ENCODE measurements at places on chromosomes 16 and 17. TPM values are rescaled to one million over a fixed set of nuclear protein-coding genes. Genes with fewer than 3 reads are reported as not detected.

PYDC1 gene
- not detected for total RNA-seq

LLGL2 gene
- 17.8 TPM for total RNA-seq

ZNF598 gene
- total RNA-seq = 91.8 TPM

TBC1D28 gene
- total RNA-seq = not detected

SLFN12 gene
- total RNA-seq = 7.9 TPM

DPEP1 gene
- not detected for total RNA-seq

TMEM238L gene
- total RNA-seq = not detected

ACSM3 gene
- 6.8 TPM for total RNA-seq

CDT1 gene
- 106 TPM for total RNA-seq

GRCh38 chr17:6138761-6139446 lies 68.7 kb downstream of the WSCD1 start:
- H3K4me1 ChIP-seq = no peaks in the 10 kb centered on the region
- H3K4me3 ChIP-seq = no peak overlapping the region
- DNase-seq = no peak
- H3K27me3 ChIP-seq = no peaks in the 10 kb centered on the region

GRCh38 chr17:44689477-44690217 lies at the start of gene CCDC43:
Gene CCDC43, minus strand, starts transcription at chr17:44689776. Its CDS starts 23 bp downstream, at chr17:44689753.
- peak; percentile 94 for DNase-seq
- H3K36me3 ChIP-seq = peaks cover 4% of the 10 kb centered on the region
- H3K27me3 ChIP-seq = no peaks in the 10 kb centered on the region
- H3K4me1 ChIP-seq = peaks cover 16% of the 10 kb centered on the region

DNA sequence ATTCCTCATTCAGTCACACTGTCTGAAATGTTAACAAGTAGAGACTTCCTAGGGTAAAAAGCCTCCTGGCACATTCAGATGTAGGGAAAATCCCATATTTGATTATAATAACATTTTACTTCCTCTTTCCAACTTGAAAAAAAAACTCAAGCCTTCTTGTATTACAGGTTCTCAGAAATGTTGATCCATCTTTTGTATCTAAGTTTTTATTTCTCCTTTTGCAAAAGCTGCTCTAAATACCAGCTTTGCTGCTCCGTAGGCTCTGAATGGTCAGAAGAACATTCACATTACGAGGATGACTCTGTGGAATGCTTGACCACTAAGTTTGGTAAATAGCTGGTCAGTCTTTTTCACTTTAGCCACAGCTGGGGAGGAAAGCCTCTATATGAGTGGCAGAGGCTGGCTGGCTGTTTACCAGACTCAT lies 13.2 kb upstream of the HEATR6 start:
- H3K4me3 ChIP-seq = no peak overlapping the region
- no peaks in the 10 kb centered on the region for H3K27me3 ChIP-seq
- no peak for DNase-seq

- H3K4me3 ChIP-seq = no peak overlapping the region
- no peak overlapping the region for H3K27ac ChIP-seq
- DNase-seq = no peak
- peaks cover 9% of the 10 kb centered on the region for H3K4me1 ChIP-seq
Observed at GRCh38 chr16:2194166-2194834, 2.1 kb downstream of the CASKIN1 start.

DNA sequence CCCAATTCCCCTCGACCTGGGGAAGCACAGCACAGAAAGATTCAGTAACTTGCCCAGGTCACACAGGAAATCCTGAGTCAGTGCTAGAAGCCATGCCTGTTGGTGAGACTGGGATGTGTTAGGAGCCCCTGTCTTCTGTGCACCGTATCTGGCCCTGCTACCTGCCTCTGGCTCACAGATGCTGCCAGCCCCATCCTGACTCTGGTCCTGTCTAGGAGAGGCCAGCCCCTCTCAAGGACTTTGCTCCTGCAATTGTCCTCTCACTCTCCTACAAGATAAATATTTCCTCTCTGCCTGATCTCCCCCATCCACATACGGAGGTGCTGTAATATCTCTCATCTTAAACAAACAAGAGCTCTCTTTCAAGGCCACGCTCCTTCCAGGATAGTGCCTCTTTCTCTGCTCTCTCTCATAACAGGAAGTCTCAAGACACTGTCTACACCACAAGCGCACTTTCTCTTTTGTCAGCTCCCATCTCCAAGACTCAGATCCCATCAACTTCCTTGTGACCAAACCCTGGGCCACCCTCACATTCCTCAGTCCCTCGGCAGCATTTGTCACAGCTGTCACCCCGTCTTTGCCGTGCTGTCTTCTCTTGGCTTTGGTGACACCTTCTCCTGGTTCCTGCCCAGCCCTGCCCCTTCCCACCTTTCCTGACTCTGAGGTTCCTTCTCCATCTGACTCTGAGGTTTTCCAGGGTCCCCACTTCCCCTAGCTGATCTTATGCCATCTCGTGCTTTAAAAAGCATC lies 1.9 kb downstream of the SLC13A2 start:
- no peaks in the 10 kb centered on the region for H3K27me3 ChIP-seq
- H3K36me3 ChIP-seq = no peaks in the 10 kb centered on the region
- DNase-seq = no peak
- peaks cover 10% of the 10 kb centered on the region for H3K4me1 ChIP-seq
- H3K27ac ChIP-seq = no peak overlapping the region

DNA sequence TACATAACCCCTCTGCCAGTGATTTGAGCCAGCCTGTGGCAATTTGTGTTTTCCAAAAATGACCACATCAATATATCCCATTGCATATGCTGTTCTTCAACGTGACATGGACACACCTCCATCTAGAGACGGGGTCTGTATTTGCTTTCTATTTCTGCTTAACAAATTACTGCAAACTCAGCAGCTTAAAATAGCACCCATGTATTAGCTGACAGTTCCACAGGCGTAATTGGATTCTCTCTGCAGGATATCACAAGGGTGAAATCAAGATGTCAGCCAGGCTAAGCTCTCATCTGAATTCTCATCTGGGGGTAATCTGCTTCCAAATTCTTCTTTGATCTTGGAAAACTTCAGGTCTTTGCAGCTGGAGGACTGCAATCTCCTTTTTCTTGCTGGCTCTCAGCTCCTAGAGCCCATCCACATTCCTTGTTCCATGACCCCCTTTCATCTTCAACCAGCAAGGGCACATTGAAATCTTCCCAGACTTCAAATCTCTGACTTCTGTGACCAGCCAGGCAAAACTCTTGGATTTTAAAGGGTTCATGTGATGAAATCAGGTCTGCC lies 8.2 kb downstream of the KRT9 start:
- H3K4me1 ChIP-seq = peaks cover 3% of the 10 kb centered on the region
- H3K27me3 ChIP-seq = peaks cover 9% of the 10 kb centered on the region
- no peak overlapping the region for H3K27ac ChIP-seq
- H3K4me3 ChIP-seq = no peak overlapping the region
- DNase-seq = no peak

GRCh38 chr16:5678371-5678770 lies 580.8 kb upstream of the EEF2KMT start:
- DNase-seq = no peak
- no peaks in the 10 kb centered on the region for H3K36me3 ChIP-seq
- no peaks in the 10 kb centered on the region for H3K4me1 ChIP-seq

DNA sequence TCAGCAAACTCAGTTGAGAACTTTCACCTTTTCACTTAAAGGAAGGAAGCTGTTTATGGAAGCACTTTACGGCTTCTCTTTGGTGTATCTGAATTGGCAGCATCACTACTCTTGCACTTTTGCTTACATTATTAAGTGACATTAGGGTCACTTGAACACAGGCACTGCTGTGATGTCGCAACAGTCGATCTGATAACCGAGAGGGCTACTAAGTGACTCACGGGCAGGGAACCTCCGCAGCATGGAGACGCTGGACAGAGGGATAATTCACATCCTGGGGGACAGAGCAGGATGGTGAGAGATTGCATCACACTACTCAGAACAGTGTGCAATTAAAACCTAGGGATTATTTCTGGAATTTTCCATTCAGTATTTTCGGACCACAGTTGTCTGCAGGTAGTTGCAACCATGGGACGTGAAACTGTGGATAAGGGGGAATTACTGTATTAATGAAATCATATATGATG lies 56.5 kb downstream of the DNAH2 start:
- H3K4me3 ChIP-seq = no peak overlapping the region
- DNase-seq = no peak
- no peaks in the 10 kb centered on the region for H3K27me3 ChIP-seq
- no peaks in the 10 kb centered on the region for H3K36me3 ChIP-seq
- H3K27ac ChIP-seq = no peak overlapping the region

DNA sequence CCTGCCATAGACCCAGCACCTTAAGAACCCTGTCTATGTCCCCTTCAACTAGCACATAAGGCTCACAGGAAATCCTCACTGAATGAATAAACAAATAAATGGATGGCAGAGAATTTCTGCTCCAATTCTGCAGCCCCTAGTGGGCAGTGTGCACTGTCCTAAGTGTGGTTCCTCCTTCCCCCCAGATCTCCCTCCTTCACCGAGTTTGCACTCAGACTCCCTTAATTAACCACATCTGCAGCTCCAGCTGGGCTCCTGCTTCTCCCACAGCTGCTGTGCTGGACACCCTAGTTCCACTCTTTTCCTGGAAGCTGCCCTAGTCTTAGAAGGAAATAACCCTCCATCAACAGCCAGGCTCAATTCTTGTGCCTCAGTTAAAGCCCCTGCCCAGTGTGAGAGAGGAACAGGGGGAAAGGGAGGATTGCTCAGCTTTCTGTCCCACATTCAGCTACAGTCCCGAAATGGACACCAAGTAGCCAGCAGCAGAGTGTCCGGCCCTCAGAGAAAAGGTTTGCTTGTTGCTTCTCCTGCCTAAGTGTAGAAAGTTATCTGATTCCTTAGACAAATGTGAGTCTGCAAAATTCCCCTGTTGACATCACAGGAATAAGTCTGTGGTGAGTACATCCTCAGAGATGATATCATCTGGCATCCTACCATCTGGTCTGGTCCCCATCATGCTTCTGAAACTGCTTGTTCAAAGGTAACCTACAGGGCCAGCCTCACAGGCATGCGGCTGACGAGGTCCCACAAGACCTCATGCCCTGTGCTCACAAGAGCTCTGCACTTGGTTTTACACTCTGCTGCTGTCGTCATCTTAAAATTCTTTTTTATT lies 12.3 kb downstream of the LRRC3C start:
- H3K27ac ChIP-seq = no peak overlapping the region
- H3K27me3 ChIP-seq = no peaks in the 10 kb centered on the region
- peak; percentile 14 for DNase-seq
- H3K36me3 ChIP-seq = no peaks in the 10 kb centered on the region
- H3K4me1 ChIP-seq = peaks cover 9% of the 10 kb centered on the region

- no peak for DNase-seq
- H3K36me3 ChIP-seq = no peaks in the 10 kb centered on the region
- H3K27ac ChIP-seq = no peak overlapping the region
Observed at GRCh38 chr17:76549539-76549938, 9.7 kb downstream of the PRCD start.

DNA sequence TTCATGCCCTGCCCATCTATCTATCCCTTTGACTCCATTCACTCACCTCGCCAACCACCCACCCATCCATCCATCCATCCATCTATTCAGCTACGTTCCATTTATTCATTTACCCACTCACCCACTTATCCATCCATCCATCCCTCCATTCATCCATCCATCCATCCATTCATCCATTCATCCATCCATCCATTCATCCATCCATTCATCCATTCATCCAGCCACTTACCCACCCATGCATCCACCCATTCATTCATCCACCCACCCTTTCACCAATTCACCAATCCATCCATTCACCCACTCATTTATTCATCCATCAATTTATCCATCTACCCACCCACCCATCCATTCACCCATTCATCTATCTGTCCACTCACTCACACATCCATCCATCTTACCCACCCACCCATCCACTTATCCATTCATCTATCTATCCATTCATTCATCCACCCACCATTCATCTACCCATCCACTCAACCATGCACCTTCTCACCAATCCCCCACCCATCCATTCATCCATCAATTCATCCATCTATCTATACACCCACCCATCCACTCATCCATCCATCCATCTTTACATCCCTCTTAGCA lies 19.5 kb upstream of the KCNJ12 start:
- no peaks in the 10 kb centered on the region for H3K36me3 ChIP-seq
- H3K27me3 ChIP-seq = no peaks in the 10 kb centered on the region
- H3K4me1 ChIP-seq = no peaks in the 10 kb centered on the region
- DNase-seq = no peak
- H3K4me3 ChIP-seq = no peak overlapping the region

- no peaks in the 10 kb centered on the region for H3K27me3 ChIP-seq
- H3K4me3 ChIP-seq = no peak overlapping the region
- H3K36me3 ChIP-seq = no peaks in the 10 kb centered on the region
- no peak for DNase-seq
- no peaks in the 10 kb centered on the region for H3K4me1 ChIP-seq
Observed at GRCh38 chr16:83586461-83587200, 221.1 kb upstream of the HSBP1 start.

GRCh38 chr16:56961386-56961785 lies 364 bp upstream of the CETP start:
- no peak overlapping the region for H3K27ac ChIP-seq
- H3K4me3 ChIP-seq = no peak overlapping the region
- H3K36me3 ChIP-seq = no peaks in the 10 kb centered on the region
- no peaks in the 10 kb centered on the region for H3K27me3 ChIP-seq
- no peak for DNase-seq

- H3K27me3 ChIP-seq = no peaks in the 10 kb centered on the region
- no peak overlapping the region for H3K4me3 ChIP-seq
- H3K36me3 ChIP-seq = no peaks in the 10 kb centered on the region
- peaks cover 5% of the 10 kb centered on the region for H3K4me1 ChIP-seq
- no peak for DNase-seq
Observed at GRCh38 chr17:4440021-4440420, 6.3 kb downstream of the SPNS3 start.

- H3K4me1 ChIP-seq = peaks cover 37% of the 10 kb centered on the region
- H3K27ac ChIP-seq = peak within 1 kb of the TSS; percentile 100
- peak within 1 kb of the TSS; percentile 71 for H3K4me3 ChIP-seq
- DNase-seq = peak; percentile 95
Observed at GRCh38 chr17:8248751-8249607, at the start of gene PFAS. Gene PFAS, plus strand, starts transcription at chr17:8249289. Its CDS starts 4,649 bp downstream, at chr17:8253938.

DNA sequence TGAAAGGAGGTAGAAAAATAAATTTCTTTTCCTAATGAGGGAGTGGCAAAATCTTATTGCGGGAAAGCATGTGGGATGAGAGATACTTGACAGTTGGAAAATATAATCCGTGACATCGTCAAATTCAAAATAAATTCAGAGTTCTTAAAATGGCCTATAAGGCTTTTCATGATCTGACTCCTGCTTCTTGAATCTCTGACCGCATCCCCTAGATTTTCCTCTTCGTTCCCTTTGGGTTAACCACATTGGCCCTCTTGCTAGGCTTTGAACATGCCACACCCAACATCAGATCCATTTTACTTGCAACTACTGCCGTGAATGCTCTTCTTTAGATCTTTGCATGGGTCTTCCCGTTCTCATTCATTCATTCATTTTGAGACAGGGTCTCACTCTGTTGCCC lies 50.1 kb downstream of the NF1 start:
- no peaks in the 10 kb centered on the region for H3K27me3 ChIP-seq
- H3K27ac ChIP-seq = no peak overlapping the region
- no peak overlapping the region for H3K4me3 ChIP-seq
- H3K4me1 ChIP-seq = no peaks in the 10 kb centered on the region

DNA sequence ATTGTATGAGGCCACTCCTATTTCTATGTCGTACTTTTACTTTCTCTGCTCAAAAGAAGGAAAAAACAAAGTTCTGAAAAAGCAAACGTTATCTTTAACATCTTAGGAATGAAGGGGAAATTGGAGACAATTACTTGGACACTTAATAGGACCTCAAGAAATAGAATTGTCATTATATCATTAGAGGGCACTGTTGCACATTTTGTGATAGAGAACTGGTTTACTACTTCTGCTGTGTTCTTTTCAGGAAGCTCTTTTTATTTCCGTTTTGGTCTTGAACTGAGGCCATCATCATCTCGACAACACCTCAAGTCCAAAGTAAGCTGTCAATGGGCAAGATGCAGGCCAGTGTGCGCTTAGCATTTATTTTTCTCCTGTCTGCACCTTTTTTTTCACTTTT lies 14.6 kb downstream of the COG4 start:
- H3K4me1 ChIP-seq = no peaks in the 10 kb centered on the region
- DNase-seq = no peak
- no peak overlapping the region for H3K27ac ChIP-seq
- no peak overlapping the region for H3K4me3 ChIP-seq
- H3K27me3 ChIP-seq = no peaks in the 10 kb centered on the region
- peaks cover 31% of the 10 kb centered on the region for H3K36me3 ChIP-seq

Data from CD8-positive, alpha-beta memory T cell (primary cell).